NCI-H1417 (cell line): ENCODE measurements at places on chromosomes 11 and 22.

- DNase-seq: no peak
These were observed 308.7 kb downstream of the DDX10 start for GRCh38 chr11:108973402-108974162.

DNA sequence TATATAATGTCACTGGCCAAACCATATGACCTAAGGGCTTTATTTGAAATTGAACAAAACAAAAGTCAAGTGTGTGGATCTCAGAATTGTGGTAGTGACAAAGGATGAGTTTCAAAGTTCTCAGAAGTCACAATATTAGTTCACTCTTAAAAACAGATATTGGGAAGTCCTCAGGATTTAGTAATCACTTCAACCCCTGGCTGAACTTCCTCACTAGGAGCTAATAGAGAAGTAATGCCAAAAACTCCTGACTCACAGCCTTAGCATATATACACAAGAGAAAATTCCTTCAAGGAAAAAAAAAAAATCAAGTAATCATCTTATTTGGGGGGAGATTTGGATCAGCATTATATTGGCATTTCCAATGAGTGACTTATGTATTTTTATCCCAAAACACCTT is 75.6 kb upstream of the APOA1 start:
- no peak for DNase-seq

DNA sequence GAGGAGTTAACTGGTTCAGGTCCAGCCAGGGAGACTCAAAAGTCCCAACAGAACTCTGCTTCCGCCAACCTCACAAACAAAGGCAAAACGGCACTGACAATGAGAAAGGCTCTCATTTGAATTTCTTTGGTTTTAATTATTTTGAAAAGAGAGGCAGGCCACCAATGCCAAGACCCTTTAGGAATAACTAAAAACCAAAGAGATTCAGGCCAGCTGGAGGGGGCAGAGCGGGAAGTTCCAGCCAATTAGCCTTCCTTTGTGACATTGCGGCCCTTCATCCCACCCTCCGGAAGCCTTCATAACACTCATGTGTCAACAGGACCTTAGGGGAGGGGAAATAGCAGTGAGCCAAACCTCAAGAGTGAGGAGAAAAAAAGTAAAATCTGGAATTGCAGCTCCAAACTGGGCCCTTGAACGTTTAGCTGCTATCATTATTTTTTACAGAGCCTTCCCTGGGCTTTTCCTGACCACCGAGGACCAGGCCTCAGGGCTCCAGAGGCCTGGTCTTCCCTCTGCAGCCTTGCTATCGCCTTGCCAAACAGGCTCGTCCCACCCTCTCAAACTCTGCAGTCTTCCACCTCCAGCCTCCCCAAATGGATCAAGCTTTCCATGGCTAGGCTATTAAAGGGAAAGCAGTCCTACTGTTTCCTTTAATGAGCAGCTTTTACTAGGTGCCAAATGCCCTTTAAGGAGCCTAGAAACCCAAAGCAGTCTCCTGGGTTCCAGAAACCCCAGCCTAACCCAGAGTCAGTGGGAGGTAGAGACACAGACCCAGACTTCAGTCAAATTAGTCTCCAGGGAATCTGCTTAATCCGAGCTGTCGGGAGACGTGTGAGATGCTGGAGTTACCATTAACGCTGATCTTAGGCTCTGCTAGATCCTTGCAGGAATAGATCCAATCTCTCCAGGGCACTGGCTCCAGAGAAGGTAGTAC is 114.2 kb downstream of the CCDC34 start:
- no peak for DNase-seq

DNA sequence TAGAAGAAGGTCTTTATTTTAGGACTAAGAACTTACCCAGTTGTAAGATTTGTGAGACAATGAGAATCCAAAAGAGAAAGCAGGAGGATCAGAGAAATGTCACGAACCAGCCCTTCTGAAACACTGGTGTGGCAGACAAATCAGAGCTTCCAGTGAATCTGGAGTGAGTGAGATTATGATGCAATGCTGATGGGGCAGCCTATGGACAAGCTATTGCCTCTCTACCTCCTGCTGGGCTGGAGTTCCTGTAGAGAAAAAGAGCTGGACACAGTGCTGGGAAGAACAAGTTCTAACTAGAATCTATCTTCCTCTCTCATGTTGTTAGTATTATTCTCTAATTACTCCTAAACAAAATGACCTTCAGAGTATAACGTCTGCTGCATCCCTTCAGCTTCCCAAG is 12.0 kb upstream of the ANO3 start:
- DNase-seq: peak; percentile 62

GRCh38 chr11:122038543-122038942 is 77.5 kb downstream of the BLID start:
- no peak for DNase-seq

DNA sequence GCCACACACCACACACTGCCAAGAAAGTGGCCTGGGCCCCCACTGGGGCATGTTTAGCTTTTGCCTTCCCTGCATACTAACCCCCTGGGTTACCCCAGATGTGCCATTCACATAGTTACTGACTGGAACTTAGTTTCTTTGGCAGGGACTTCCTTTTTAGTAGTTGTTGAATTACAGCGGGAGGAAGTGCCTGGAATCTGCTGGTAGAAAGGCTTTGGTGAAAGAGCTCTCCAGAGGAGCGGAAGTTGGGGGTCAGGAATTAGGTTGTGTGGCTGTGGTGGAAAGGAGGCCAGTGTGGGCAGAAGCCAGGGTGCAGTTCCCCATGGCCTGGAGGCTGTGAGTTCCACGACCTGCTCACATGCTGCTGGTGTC is 69.0 kb downstream of the MED15 start:
- no peak for DNase-seq

DNA sequence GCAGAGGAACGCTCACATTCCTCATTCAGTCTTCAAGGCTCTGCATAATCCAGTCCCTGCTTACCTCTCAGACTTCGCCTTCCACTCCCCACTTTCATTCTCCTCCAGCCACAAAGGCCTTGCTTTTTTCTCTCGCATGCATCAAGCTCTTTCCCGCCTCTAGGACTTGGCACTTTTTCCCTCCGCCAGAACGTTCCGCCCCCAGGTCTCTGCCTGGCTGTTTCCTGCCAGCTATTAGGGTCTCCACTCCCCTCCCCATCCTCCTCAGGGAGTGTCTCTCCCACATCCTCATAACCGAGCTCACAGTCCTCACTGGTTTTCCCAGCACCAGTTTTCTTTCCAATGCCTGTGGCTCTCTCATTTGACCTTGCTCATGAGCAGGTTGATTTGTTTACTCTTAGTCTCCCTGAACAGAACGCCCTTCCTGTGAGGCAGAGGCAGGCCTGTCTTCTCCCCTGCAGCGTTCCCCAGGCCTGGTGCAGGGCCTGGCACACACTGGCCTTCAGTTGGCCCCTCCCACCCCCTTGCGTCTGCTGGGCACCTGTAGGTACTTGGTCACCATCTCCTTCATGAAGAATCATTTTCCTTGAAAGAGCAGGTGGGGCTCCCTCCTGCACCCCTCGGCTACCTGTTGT is 75.2 kb downstream of the RTL6 start:
- DNase-seq: no peak

DNA sequence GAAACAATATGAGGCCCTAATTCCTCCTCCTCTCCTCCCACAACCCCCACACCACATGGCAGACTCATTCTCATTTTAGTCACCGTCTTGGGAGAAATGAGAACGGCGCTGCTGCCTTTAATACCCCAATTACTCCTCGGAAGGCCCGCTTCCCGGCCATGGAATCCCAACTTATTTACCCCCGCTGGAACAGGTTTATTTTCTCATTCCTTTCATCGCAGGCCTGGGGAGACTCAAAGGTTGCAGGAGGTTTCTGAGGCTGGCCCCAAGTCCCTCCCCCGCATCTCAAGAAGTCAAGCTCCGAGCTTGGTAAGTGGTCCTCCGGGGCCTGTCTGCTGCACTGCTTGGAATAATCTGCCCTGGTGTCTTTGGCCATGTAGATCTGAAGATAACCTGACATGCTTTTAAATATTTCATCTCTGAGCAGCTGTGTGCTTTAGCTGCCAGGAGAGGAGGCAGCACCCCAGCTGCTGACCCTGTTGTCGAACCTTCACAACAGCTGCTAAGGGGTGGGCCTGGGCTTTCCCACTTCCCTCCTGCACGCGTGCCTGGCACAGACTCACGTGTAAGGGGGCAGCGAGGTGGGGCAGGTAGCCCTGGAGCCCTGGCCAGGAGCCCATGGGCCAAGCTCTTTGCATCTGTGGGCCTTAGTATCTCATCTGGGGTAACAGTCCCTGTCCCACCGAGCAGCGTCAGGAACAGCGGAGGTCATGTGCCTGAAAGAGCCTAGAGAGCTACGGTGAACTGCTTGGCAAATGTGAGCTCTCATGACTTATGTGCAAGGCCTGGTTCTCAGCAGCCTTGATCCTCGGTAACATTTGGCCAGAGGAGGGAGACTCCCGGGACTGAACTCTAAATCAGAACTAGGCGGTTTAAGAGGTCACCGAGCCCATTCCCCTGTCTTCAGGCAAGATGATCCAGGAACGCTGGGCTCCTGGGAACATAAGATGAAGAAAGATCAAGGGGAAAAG is 164.6 kb downstream of the ST3GAL4 start:
- DNase-seq: peak; percentile 12

- no peak for DNase-seq
These were observed 11.2 kb downstream of the PEX26 start for GRCh38 chr22:18088825-18089568.

- DNase-seq: no peak
These were observed 14.0 kb downstream of the LRFN4 start for GRCh38 chr11:66870616-66871520.

DNA sequence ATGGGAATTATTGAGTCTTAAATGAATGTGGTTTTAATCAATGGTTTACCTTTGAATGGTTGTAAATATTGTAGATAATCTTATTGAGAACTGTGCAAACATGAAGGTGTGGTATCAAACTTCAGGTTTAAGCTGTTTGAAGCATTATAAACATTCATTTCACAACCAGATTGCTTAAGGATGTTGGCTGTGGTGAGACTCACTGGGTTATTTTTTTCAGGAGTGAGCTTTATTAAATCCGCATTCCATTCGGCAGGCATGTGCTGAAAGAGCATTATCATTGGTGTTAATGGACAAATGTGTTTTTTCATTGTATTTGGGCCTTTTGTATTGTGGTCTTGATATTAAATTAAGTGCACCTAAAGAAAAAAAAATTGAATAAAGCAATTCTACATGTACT is 9.7 kb downstream of the MMP3 start:
- no peak for DNase-seq

DNA sequence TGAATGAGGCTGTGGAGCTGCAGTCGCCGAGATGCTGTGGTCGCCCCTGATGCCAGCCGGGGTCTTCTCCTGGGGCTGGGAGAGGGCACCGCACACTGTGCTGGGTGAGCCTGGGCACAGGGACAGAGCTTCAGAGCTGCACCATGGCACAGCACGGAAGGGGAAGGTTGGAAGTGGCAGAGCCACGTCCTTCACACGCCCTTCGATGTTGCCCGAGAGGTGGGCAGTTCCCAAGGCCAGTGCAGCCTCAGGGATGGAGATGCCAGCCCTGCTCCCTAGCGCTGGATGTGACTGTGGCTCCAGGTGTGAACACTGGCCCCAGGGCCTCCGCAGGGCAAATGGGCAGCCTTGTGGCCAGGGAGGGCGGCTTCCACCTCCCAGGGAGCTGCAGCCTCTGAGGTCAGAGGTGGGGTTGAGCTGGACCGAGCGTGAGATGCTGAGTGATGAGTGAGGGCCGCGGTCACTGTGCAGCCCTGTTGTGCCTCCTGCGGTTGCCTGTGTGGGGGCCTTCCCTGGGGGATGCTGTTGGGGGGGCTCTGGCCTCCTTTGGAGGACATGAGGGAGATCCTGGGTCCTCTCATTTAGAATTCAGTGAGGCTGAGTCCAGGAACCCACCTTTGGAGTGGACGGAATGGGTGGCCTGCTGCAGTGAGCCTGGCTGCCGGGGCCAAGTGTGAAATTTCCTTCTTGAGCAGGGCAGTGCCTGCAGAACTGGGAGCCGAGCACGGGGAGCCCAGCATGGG is 1090.0 kb downstream of the BRD1 start:
- no peak for DNase-seq

GRCh38 chr11:13343931-13344717 is 66.5 kb downstream of the BMAL1 start:
- DNase-seq: peak; percentile 48

GRCh38 chr11:3158821-3159220 is 6.3 kb downstream of the OSBPL5 start:
- DNase-seq: no peak

GRCh38 chr11:66745356-66746235 is 16.6 kb upstream of the SPTBN2 start:
- peak; percentile 49 for DNase-seq

DNA sequence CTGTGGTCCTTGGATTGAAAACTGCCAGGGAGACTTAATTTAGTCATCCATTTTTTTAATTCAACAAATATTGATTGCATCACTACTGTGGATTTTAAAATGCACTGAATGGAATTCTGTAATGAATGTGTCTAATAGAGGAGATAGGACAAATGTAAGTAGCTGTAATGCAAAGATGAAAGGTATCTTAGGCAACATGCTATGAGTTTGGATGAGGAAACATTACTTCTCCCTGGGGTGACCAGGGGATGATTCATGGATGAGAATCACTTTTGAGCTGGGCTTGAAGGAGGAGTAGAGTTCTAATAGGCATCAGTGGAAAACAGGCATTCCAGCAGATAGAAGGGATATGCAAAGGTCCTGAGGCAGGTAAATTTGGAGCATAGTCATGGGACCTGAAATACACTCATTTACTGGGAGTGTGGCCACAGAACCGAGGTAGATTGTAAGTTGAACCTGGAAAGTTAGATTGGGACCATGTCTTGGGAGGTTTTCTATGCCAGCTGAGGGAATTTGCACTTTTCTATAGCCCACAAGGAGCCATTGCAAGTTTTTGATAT is 43.4 kb downstream of the PKNOX2 start:
- no peak for DNase-seq

- DNase-seq: no peak
These were observed 4.0 kb downstream of the B3GNT6 start for GRCh38 chr11:77038029-77038824.

GRCh38 chr11:27599217-27599616 is 92.6 kb upstream of the LIN7C start:
- DNase-seq: no peak

DNA sequence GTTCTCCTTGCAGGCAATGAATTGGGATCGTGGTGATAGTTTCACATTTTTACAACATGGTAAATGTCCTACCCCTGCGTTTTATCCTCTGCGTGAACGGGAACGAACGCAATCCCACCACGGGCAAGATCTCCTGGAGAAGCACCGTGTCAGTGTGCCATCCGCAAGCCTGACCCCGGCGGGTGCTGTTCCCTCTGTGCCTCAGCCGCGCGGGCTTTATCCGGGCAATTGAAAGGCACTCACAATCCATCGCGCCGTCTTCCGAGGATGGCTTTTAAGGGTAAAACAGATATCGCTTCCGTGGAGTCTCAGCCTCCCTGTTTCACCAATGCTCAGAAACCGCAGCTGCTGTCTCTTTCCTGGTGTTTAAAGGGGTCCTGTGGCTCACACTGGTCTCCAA is 1387.5 kb downstream of the BRD1 start:
- DNase-seq: no peak
